AG04449 (cell line): ENCODE measurements at places on chromosomes 3 and 15.

GRCh38 chr3:13235079-13235478 is 161.8 kb upstream of the IQSEC1 start:
- no peak for DNase-seq

DNA sequence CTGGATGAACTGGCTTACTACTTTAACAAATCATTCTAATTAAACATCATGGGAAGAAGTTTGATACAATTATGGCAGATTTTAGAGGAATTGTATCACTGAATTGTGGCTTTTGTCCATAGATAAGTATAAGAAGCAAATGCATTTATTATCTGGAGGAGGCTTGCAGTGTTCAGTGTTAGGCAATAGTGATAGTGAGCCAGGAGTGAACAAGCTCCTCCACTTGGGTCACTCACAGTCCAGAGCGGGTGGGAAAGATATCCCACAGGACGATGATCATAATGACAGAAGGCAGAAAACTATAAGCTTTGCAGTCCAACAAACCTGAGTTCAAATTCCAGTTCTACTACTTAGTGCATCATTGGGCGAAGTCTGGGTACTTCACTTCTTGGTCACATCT is 64.0 kb upstream of the VILL start:
- no peak for DNase-seq

- no peak for DNase-seq
These were observed 84.5 kb upstream of the STT3B start for GRCh38 chr3:31448035-31448881.

GRCh38 chr3:30713885-30714503 is 107.6 kb downstream of the TGFBR2 start:
- no peak for DNase-seq

DNA sequence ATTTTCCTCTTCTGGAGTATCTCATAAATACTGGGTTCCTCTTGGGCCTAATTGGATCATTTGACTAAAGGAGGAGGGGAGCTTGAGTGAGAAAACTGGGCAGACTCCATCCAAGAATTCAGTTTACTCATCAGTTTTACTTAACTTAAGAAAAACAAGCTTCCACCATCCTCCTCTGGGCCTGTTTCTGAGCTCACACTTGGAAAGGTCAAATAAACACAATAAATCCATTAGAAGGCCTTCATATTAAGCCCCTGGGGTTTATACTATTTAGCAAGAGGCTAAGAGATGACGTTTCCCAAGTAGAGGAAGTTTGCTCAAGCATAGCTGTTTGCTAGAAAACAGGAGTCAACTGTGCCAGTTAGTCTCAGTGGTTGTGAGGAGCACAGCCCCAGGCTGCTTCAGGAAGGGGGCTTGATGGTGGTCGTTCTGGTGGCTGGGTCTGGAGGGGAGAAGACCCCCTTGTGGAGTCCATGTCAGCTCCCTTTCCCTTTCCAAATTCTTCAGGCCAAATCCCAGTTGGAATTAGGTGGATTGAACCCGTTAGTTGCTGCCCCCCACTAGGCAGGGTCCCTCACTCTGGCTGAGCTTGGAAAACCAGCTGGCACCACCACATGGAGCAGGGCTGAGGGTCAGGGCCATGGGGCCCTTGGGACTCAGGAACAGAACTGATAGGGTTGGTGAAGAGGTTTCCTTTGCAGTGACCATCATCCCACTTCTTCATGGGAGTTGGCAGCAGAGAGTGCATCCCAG is 64.8 kb downstream of the SPSB4 start:
- no peak for DNase-seq

DNA sequence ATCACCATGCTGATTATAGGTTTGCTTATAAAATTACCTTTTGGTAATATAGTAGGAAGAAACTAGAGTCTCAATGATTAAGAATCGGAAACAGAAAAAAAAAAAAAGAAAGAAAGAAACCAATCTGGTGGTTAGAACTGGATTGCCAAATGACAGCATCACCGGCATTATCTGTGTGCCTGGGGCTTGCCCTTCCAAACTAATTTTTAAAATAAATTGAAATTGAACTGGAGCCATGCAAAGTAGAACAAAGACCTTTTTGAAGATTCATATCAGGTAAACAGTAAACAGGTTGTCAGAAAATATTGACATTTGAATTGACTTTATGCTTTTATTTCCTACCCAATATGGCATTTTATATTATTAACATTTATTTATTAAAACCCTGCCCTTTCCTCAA is 11.2 kb upstream of the CPB1 start:
- DNase-seq: no peak

- DNase-seq: no peak
These were observed 89.7 kb upstream of the PROK2 start for GRCh38 chr3:71874618-71875017.

DNA sequence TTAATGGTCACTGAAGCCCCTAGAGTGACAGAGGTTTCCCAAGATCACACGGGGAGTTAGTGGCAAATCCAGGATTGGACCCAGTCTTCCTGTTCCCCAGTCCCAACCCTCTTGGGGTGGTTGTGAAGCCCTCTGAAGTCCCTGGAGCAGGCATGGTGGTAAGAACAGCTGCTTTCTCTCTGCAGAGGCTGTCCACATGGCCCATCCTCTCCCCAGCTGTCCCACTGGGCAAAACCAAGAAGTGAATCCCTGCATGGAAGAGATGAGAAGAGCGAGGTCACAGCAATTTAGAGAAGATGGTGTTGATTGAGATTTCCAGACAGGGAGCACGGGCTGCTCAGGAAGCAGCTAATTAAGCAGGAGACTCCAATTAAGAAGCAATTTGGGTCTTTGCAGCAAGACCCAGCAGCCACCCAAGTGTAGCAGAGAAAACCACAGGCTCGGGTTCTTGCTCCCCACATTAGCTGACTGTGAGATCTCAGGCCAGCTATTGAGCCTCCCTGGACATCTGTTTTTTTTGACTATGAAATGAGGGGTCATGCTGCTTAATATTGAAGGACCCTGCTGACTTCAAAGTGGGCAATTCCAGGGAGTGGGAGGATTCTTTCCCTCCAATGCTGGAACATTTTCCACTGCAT is 14.8 kb upstream of the HDAC11 start:
- DNase-seq: no peak

DNA sequence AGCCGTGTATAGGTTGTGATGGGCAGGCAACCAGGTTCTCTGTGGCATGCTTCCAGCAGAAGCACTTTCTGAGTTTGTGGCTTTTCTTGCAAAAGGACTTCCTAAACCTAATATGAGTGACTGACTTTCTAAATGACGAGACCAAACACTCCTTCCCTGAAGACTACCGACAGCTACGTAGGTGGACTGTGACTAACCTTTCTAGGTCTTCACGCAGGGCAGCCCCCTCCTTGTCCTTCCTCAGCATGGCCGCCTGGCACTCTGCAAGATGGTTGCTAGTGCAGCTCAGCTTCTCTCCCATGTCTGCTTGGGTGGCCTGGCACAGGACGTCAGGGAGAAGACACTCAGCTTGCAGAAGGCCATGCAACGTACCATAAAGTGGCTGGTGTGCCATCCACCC is 20.9 kb downstream of the CXCR6 start:
- no peak for DNase-seq

DNA sequence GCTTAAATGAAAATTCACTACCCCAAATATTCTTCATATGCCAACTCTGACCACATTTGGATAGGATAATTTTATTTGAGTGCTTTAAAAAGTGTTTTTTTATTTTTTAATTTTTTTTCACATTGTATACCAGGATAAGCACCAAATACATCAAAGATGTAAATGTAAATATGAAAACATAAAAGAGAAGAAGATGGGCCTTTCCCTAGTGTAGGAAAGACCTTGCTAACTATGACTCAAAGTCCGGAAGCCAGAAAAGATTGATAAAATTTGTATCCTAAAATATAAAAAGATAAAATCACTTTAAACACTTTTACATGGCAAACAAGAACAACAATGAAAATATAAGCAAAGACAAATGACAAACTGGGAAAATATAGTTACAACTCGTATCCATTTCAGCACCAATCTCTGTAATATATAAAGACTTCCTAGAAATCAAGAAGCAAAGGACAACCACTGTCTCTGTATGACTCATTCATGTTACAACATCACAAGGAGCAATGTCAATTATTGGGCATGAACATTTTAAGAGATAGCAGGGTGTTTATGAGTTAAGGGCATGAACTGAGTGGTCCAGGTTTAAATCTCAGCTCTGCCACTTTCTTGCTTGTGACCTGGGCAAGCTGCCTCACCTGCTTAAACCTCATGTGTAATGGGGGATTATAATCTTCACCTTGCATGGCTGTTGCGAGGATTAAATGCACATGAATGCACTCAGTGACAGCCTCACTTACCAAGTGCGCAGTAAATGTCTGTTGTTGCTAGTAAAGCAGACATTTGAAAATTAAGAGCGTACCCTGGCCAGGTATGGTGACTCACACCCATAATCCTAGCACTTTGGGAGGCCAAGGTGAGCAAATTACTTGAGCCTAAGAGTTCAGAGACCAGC is 25.3 kb upstream of the ARHGEF3 start:
- DNase-seq: no peak

DNA sequence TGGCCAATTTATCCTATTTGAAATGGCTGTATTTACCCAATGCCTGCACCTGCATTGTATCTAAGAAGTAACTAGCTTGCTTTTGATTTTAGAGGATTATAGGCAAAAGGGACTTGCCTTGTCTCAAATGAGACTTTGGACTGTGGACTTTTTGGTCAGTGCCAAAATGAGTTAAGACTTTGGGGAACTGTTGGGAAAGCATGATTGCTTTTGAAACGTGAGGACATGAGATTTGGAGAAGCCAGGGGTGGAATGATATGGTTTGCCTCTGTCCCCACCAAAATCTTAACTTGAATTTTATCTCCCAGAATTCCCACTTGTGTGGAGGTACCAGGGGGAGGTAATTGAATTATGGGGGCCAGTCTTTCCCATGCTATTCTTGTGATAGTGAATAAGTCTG is 1505.4 kb downstream of the SI start:
- DNase-seq: no peak

DNA sequence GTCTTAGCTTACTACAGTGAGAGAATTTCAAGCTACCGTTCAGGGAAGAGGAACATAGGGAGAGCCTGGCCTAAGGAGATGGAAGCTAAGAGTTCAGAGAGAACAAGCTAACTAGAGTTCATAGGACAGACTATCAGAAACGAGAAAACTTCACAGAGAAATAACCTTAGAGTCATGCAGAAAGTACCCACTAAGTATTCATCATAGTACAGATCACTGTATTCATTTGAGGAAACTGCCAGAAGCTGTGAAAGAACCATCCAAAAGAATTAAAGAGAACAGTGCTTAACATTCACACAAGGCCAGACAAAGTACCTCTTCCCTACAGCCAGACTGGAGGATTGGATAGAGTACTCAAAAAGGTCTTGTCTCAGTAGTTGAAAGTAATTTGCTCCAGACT is 15.2 kb upstream of the GBE1 start:
- no peak for DNase-seq

- no peak for DNase-seq
These were observed 29.4 kb upstream of the GUCA1C start for GRCh38 chr3:108983051-108983450.

DNA sequence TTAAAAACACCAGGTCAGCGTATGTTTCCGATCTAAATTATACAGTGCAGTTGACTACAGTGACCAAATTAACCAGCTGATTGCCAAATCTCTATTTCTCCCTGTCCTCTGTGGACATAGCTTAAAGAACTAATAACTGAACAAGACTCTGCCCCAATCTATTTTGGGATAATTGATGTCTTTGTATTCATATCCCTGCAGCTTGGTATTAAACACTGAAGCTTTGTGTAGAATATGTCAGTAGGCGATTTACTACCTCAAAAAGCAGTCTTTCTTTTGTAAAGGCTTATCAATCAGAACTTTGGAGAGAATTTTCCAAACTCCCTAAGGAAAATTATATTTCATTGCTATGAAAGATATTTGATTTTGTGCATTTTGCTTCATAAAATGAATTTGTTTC is 258.2 kb downstream of the SOX2 start:
- DNase-seq: no peak

DNA sequence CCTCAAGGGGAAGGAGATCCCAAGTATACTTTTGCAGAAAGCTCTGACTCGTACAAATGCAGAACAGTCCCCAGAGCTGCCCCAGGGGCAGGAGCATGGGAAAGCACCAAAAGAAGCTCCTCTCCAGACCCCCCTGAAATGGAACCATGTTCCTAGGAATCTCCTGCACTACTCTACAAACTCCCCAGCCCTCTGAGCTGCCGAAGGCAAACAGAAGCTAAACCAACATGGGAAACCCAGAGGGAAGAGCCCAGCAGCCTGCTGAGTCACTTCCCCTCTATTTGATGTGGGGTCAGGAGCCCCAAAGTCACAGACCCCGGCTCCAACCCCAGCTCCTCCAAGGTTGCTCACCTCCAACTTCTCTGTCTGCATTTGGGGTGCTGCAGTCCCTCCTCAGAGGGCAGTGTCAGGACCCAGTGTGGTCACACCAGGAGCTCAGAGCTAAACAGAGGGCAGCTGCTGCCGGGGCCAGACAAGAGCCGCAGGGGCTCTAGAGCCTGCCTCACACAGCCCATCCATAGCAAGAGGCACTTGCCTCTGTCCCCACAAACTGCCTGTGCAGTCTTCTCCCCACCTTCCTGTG is 3.8 kb upstream of the PLXNA1 start:
- no peak for DNase-seq

DNA sequence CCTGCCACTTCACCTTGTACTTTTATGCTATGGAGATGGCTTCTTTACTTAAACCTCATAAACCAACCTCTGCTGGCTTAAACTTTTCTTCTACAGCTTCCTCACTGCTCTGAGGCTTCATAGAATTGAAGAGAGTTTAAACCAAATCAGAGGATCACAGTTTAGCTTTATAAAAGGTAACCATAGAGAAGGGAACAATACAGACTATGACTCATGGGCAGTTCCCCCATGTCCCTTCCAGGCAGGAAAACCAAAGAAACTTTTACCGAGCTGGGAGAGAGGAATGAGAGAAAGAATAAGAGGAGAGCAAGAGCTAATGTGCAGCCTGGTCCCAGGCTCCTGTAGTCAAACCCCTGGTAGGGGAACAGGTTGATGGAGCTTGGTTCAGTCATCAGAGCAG is 53.9 kb upstream of the NEDD4 start:
- DNase-seq: no peak

- DNase-seq: no peak
These were observed 6.3 kb upstream of the MUC20 start for GRCh38 chr3:195714380-195715011.

- no peak for DNase-seq
These were observed 219.2 kb downstream of the OPA1 start for GRCh38 chr3:193812078-193812725.

DNA sequence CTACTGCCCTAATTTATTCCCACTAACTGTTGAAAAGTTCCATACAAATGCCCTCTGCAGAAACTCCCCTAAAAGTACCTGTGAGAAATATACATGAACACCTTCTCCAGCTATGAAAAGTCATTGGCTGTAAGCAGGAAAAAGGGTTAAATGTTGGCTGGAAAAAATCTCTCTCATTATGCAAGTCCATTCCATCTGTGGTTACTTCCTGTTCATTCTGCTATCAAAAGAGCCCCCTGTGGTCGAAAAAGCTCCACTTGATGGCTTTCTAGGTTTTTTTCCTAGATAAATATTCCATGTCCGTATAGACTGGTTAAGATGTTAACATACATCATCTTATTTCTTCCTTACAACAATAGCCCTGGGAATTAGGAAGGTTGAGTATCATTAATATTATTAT is 56.2 kb upstream of the AKAP13 start:
- no peak for DNase-seq

GRCh38 chr3:136042608-136043221 is 77.2 kb downstream of the PPP2R3A start:
- DNase-seq: no peak
